ENCODE measurements at places on chromosomes 2 and 18. TPM values are rescaled to one million over a fixed set of nuclear protein-coding genes. Genes with fewer than 3 reads are reported as not detected.
A peak's percentile ranks its signal among the peaks of the same experiment; 100 is the strongest.

The GAREM2 gene
- 12.4 TPM for total RNA-seq

DNA sequence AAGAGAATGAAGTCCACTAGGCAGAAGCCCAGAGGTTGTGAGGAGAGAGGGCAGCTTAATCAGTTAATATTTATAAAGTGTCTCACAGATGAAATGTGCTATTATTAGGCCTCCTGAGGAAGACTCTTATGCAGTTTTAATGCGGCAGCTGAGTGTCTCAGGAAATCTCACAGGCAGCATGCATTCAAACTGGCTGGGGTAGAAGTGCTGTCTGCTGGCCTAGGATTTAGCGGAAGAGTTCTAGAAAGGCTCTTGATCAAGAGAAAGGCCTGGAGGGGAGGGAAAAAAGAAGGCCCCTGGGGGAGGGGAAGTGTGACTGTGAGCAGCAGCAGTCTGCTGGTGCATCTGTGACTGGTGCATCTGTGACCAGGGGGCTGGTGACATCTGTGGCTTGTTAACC is 133.0 kb downstream of the FSHR start:
- no peaks in the 10 kb centered on the region for H3K27me3 ChIP-seq
- no peaks in the 10 kb centered on the region for H3K36me3 ChIP-seq
- no peak for DNase-seq
- no peak overlapping the region for H3K4me3 ChIP-seq

- H3K27ac ChIP-seq = no peak overlapping the region
- H3K27me3 ChIP-seq = no peaks in the 10 kb centered on the region
- no peak overlapping the region for H3K4me3 ChIP-seq
- no peaks in the 10 kb centered on the region for H3K4me1 ChIP-seq
Observed at GRCh38 chr2:3041841-3042600, 335.6 kb downstream of the EIPR1 start.

DNA sequence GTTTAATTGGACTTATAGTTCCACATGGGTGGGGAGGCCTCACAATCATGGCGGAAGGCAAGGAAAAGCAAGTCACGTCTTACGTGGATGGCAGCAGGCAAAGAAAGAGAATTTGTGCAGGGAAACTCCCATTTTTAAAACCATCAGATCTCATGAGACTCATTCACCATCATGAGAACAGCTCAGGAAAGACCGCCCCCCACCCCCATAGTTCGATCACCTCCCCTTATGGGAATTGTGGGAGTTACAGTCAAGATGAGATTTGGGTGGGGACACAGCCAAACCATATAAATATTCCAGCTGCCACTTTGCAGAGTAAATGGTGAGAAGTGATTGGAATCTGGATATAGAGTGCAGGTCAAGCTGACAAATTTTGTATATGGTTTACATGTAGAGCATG is 187.4 kb downstream of the ARL4C start:
- no peak for DNase-seq
- peak overlapping the region; percentile 34 for H3K27ac ChIP-seq
- H3K4me1 ChIP-seq = peaks cover 16% of the 10 kb centered on the region
- H3K36me3 ChIP-seq = no peaks in the 10 kb centered on the region
- no peak overlapping the region for H3K4me3 ChIP-seq

DNA sequence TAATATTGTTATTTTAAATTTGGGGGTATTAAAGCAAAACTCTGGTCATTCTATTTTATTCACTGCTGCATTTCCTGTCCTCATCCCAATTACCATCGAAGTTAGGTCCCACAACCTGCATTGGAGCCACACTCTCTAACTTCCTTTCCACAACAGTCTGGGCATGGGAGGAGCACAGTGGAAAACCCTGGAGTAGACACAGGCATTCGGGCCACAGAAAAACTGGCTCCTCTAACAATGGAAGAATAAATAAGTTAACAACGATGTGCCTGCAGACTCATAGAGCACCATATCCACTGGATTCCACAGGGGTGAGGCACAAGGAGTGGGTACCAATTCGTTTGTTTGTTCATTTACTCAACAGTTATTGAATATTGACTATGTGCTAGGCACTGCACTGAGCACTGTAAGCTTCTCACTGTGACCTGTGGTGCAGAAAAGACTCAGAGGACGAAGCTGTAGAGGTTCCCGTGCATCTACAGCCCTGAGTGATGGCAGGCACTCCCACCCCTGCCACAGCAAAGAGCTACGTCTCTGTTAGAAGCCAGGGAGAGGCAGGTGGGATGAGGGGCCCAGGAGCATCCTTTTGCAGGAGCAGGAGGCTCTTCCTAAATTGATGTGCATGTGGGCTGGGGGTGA is 154.2 kb upstream of the PGAP1 start:
- no peak overlapping the region for H3K4me3 ChIP-seq
- H3K27ac ChIP-seq = no peak overlapping the region
- DNase-seq = no peak
- H3K4me1 ChIP-seq = no peaks in the 10 kb centered on the region

DNA sequence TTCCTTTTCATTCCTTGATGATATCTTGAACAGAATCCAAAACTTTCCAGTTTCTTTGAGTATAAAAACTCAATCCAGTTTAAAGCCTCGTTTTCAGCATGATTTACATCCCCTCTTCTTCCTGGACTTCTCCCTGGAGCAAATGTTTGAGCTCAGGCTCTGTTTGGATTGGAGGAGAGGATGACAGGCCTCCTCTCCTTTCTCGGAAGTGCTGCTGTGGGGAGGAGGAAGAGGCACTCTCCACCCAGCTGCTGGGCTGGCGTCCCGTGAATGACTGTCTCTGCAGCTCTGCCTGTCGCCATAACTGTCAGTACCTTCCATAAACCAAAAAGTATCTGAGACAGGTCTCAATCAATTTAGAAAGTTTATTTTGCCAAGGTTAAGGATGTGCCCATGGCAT is 238.2 kb upstream of the AGAP1 start:
- H3K36me3 ChIP-seq = no peaks in the 10 kb centered on the region
- peaks cover 4% of the 10 kb centered on the region for H3K27me3 ChIP-seq
- H3K4me3 ChIP-seq = no peak overlapping the region
- H3K4me1 ChIP-seq = no peaks in the 10 kb centered on the region
- H3K27ac ChIP-seq = no peak overlapping the region
- no peak for DNase-seq

DNA sequence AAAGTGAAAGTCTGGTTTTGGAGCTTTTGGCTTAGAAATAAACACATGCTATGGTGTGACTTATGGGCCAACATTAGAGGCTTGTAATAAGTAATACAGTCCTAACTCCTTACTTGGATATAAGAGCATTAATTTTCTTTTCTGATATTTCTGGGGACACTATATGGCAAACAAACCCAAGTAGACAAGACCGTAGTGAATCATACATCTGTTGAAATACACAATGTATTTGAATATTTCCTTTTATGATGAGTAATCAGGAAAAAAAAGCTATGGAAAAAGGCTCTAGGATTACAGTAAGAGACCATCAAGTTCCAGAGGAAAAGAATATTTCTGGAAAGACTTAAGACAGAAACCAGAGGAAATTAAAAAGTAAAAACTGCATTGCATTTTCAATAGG is 146.0 kb upstream of the CYP26B1 start:
- no peak overlapping the region for H3K4me3 ChIP-seq
- no peak overlapping the region for H3K27ac ChIP-seq
- H3K36me3 ChIP-seq = no peaks in the 10 kb centered on the region
- no peaks in the 10 kb centered on the region for H3K27me3 ChIP-seq
- no peaks in the 10 kb centered on the region for H3K4me1 ChIP-seq

The CAPN14 gene
- 0.05 TPM for total RNA-seq

DNA sequence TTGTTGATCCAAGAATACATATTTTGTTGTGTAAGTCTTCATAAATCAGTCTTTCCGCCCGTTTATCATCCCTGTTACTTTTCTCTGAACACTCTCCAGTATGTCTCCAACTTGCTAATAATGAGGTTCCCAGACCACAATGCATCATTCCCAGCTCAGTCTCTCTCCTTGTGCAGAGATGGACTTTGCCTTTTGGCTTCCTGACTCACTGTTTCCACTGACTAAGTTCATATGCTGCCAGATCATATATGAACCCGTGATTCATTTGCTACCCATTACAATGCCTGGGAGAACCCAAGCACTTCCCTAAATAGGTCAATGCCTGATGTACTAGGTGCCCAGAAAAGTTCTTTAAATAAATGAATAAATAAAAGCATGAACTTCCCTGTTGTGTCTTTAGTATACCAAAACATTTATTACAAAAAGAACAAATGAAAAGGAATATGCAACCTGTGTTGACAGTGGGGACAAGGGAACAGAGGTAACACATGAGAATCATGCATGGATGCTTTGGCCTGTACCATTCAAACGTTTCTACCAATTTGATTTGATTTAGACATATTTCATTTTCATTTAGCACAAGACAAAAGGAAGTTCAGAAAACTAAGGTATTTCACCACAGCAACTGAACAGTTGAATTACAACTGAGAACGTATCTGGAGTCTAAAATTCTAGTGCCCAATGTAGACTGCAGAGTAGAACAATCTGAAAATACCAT is 215.4 kb upstream of the HNRNPA3 start:
- H3K27me3 ChIP-seq = no peaks in the 10 kb centered on the region
- H3K4me3 ChIP-seq = no peak overlapping the region
- no peaks in the 10 kb centered on the region for H3K4me1 ChIP-seq
- peak; percentile 75 for DNase-seq

- no peak for DNase-seq
- no peaks in the 10 kb centered on the region for H3K36me3 ChIP-seq
- 0 out of 2 replicates have a peak, but pooled peaks cover 4% of the 10 kb centered on the region for H3K4me1 ChIP-seq
- no peaks in the 10 kb centered on the region for H3K27me3 ChIP-seq
- H3K4me3 ChIP-seq = no peak overlapping the region
- H3K27ac ChIP-seq = no peak overlapping the region
Observed at GRCh38 chr2:25322312-25322711, 19.4 kb downstream of the DNMT3A start.

GRCh38 chr2:236180831-236181453 is 12.8 kb upstream of the GBX2 start:
- peaks cover 8% of the 10 kb centered on the region for H3K4me1 ChIP-seq
- no peaks in the 10 kb centered on the region for H3K36me3 ChIP-seq
- H3K4me3 ChIP-seq = no peak overlapping the region
- H3K27ac ChIP-seq = no peak overlapping the region
- DNase-seq = peak; percentile 47
